CMK (cell line): ENCODE measurements at places on chromosomes 4 and X.

GRCh38 chrX:43644124-43644701 is 11.9 kb upstream of the MAOA start:
- DNase-seq, result no peak

DNA sequence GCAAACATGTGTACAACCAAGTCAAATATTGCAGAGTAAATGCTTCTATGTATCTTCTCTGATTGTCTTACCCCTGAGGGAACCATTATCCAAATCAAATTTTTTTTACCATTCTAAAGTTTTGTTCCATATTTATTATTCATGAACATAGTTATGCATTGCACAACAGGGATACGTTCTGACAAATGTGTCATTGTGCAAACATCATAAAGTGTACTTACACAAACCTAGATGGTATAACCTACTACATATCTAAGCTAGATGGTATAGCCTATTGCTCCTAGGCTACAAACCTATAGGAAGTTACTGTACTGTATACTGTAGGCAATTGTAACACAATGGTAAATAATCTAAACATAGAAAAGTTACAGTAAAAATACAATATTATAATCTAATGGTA is 23.4 kb downstream of the BEX3 start:
- DNase-seq, result no peak

GRCh38 chrX:302975-303374 is 15.6 kb downstream of the GTPBP6 start:
- no peak for DNase-seq

DNA sequence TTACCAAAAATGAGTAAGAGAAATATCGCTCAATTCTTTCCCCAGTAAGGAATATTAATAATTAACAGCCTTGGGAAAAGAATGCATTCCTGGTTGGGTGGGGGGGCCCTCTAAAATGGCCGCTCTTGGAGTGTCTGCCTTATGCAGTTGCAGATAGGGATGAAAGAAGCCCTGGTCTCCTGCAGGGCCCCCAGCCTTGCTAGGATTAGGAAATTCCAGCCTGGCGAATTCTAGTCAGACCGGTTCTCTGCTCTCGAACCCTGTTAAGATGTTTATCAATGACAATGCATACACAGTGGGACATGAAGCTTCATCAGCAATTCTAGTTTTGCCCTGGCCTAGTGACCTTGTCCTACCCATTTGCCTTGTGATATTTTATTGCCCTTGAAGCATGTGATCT is 1047.7 kb upstream of the GRID2 start:
- DNase-seq, result no peak

- DNase-seq, result no peak
Observed at GRCh38 chr4:137471895-137472294, 60.4 kb downstream of the PCDH18 start.

DNA sequence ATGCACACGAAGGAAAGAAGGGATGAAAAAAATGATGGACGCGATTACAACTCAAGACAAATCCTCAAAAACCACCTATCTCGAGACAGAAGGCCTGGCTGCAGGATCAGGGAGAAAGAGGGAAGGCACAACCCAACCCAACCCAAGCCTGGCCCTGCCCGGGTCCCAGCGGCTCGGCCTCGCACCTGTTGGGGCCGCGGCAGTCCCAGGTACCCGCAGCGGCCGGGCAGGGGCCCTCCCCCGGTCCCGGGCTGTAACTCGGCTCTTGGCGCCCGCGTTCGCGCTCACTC is 464 bp downstream of the RASGEF1B start:
- DNase-seq, result no peak

- DNase-seq, result no peak
Observed at GRCh38 chrX:153938226-153938786, 3.5 kb upstream of the NAA10 start.

GRCh38 chr4:114780205-114780604 is 181.6 kb downstream of the UGT8 start:
- no peak for DNase-seq

- DNase-seq, result no peak
Observed at GRCh38 chr4:150382028-150382427, 199.9 kb upstream of the MAB21L2 start.

GRCh38 chrX:139974471-139974870 is 9.2 kb upstream of the CXorf66 start:
- no peak for DNase-seq

DNA sequence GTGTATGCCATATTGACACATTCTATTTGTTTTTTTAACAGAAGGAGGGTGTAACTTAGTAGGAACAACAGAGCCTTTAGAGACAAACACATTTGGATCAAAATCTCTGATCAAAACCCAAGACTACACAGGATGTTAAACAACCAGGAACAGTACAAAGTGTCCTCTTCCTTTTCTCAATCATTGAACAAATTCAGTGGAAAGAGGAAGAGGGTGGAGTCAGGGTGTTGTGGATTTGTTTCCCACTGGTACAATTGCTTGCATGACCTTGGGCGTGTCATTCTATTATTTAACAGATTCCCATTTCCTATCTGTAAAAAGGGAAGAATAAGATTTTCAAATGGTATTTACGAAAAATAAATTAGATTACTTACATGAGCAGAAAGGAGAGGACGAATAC is 1162.8 kb upstream of the PRKX start:
- DNase-seq, result no peak

GRCh38 chrX:30561191-30561590 is 16.4 kb downstream of the TASL start:
- DNase-seq, result no peak

DNA sequence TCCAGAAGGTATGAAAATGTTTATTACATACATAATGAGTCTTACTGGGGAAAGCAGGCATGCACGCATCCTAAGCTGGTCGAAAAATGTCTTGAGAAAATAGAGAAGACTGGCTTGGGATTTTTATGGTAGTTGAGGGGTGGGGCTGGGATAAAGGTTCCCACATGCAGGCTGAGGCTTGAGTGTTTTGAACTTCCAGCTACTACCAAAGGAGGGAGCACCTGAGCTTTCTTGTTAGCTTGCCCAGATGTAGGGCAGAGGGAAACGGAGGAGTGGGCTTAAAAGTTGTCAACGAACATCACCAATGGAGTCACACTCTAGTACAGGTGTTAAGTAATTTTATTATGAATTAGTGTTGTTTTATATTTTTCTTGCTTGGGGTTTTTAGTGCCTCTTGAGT is 39.6 kb upstream of the SRPX start:
- DNase-seq, result no peak

DNA sequence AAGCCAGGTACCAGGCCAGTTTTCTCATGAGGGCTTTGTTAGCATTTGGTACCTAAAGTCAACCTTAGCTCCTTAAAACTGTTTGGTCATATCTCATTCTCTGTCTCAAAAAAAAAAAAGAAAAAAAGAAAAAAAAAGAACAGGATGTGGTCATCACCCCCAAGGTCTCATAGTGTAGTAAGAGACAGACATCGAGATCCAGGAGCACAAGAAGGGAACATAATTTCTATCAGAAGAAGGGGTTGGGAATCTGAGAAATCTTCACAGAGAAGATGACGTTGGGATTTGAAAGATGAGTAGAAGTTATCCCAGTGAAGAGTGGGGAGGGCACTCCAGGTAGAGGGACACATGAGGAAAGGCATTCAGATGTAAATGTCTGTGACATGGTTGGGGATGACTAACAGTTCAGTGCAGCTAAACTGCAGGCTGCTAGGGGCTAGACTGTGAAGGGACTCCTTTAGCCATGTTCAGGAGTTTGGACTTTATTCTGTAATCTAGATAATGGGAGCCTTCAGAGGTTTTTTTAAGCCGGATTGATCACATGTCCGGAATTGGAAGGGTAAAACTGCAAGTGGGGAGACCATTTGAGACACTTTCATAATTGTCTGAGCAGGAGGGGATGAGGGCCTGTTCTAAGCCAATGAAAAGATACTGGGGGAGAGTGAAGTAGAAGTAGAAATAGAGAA is 26.9 kb upstream of the GJB1 start:
- DNase-seq, result no peak

DNA sequence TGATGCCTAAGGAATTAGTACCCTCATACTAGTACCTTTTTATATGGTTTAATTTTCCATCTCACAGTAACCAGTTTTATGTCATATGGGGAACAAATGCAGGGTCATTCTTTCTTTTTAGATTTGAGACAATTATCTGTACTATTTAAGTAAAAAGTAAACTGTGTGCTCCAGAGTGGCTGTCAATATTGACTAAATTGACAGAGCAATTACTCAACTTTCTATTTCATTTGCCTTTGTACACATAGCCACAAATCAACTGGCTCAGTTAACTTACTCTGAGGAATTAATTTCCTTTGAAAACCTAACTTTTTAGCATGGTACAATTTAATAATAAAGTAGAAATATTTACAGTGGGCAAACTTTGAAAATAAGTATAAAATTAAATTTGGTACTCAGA is 28.5 kb upstream of the TEX13C start:
- DNase-seq, result no peak

- peak; percentile 64 for DNase-seq
Observed at GRCh38 chr4:81351654-81352445, 119.9 kb downstream of the RASGEF1B start.

- no peak for DNase-seq
Observed at GRCh38 chr4:86338521-86338920, 21.3 kb downstream of the MAPK10 start.

DNA sequence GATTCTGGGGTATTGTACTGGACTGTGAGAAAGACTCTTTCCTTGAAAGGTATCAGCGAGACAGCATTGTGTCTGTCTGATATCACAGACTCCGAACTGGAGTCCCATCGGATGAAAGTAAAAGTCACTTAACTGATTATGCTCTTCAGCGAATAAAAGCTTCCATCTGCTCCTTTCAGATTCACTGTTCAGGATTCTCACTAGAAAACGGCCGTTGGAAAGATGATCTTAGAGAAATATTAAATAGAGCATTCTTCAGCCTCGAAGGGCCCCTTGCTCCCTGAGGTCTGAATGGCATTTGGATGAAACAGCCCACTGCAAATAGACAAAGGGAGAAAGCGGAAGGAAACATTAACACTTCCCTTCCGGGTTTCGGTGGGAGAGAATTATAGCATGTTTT is 416.2 kb upstream of the PRKX start:
- no peak for DNase-seq

DNA sequence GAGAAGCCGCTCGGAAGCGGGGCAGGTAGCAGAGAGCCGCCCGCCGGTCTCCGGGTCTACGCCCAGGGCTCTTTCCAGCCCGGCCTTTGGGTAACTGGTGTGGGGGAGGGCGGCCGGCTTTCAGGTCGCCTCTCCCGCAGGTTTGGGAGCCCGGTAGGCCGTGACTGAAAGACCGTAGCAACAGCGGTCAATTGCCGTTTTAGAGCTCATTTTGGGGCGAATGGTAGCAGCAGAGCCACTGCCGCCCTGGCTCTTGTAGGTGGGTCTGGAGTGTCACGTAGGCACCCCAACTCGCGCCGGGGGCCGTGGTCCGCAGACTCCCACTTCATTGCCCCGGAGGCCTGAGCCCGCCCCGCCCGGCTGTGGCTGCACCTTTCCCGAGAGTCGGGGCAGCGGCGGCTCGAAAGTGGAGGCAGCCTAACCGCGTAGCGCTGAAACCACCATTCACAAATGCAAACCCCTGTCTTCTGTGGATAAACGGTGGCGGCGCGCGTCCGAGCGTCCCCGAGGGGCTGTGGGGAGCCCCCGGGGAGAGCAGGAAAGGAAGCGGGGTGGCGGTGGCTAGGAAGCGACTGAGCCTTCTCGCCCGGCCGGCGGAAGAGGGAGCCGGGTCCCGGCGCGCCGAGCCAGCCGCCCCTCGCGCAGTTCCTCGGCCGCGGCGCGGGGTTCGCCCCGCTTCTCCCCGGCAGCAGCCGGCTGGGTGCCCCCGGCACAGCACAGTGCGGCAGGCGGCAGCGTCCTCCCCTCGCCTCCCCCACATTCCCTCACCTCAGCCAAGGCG is 2185.1 kb upstream of the TENM3 start:
- DNase-seq, result no peak

- no peak for DNase-seq
Observed at GRCh38 chr4:25405453-25405852, 28.4 kb downstream of the ANAPC4 start.

DNA sequence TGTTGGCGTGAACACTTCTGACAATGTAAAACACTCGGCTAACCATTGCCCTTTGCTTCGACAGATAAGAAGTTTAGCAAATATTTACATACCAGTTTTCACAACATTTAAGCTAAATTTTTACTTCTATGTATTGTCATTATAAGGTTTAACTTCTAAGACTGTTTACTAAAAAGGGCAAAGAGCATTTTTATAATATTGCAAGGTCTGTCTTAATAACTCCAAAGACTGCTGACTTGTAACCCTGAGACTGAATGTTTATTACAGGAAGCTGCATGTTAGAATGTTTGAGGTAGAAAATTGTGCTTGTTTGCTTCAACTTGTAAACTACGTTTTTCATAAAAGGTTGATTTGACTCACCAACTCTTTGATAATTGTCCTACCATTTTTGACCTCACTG is 213.2 kb upstream of the RPS6KA3 start:
- DNase-seq, result no peak

DNA sequence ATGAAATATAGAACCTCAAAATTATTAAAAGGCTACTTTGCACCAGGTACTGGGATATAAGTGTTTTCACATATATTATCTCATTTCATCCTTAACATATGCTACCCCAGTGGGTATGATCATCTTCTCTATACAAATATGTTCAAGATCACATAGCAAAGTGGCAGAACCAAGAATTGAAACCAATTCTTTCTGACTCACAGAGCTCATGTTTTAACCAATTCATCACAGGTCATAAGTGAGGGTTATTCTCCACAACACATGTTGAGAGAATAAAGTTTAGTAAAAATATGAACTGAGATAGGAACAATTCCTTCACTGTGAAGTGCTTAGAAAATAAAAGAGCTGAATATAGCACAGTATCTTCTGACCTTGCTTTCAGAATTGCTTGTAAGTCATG is 442.9 kb upstream of the RASGEF1B start:
- DNase-seq, result no peak

GRCh38 chrX:121013897-121014455 is 28.4 kb upstream of the CT47A1 start:
- no peak for DNase-seq

DNA sequence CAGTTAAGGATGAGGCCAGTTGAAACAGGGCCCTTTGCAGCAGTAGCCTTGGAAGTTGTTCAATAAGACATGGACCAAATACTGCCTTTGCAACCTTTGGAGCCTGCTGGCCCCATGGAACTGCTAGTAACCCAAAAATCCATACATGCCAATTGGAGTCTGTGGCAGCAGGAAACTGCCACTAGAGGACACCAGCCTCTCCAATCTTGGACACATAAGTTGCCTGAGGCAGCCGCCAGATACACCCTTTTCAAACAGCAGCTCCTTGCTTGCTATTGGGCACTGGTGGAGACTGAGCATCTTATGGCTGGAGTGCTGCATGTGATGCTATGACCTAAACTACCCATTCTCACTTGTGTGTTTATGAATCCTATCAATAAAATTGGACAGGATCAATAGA is 14.8 kb upstream of the LAP3 start:
- DNase-seq, result no peak

GRCh38 chr4:71189471-71189870 is 149.3 kb upstream of the SLC4A4 start:
- DNase-seq, result no peak

DNA sequence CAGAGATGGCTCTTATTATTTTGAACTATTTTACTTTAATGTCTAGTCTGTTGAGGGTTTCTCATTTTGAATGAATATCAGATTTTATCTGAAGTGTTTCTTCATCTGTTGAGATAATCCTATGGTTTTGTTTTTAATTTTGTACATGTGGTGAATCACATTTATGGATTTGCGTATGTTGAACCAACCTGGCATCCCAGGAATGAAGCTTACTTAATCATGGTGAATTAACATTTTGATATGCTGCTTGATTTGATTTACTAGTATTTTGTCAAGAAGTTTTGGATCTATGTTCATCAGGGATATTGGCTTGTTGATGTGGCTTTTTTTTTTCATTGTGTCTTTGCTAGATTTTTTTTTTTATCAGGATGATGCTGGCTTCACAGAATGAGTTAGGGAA is 2390.9 kb downstream of the PCDH7 start:
- no peak for DNase-seq
